ENCODE measurements at places on chromosomes 16 and 17.

- DNase-seq, result no peak
Observed at GRCh38 chr17:41629316-41629715, 4.9 kb upstream of the KRT17 start.

DNA sequence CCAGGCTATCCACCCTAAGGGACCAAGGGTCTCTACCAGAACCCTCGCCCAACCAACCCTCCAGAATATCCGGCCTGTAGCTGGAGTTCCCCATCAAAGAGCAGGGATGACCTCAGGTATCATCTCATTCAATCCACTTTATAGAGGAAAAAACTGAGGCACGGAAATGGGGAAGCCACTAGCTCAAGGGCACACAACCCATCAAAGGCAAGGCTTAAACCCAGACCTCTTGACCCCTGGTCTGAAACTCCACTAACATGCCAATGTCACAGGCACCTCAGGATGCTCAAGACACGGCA is 1.6 kb downstream of the TBC1D10B start:
- DNase-seq, result no peak

- DNase-seq, result no peak
Observed at GRCh38 chr17:60361889-60362288, 30.0 kb downstream of the USP32 start.

DNA sequence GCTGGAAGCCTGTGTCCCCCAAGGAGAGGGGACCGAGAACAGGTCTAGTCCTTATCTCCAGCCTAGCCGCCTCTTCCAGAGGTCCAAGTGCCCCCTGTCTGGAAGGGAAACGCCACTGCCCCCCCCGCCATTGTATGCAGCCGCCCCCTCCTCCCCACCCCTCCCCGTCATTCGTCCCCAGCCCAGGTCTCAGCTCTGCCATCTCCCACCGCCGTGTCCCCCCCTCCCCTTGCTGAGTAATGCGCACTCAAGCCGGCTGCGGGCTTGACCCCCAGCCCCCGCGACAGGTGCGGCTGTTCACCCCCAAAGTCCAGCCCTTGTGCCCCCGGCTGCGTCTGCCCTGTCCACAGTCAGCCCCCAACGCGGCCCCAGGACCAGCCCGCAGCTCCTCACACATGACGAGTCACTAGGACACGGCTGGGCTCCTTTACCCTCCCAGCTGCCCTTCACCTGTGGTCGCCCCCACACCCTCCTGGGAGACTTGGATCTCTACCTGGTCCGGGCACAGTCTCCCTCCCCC is 622 bp downstream of the GPRC5B start:
- DNase-seq, result no peak

DNA sequence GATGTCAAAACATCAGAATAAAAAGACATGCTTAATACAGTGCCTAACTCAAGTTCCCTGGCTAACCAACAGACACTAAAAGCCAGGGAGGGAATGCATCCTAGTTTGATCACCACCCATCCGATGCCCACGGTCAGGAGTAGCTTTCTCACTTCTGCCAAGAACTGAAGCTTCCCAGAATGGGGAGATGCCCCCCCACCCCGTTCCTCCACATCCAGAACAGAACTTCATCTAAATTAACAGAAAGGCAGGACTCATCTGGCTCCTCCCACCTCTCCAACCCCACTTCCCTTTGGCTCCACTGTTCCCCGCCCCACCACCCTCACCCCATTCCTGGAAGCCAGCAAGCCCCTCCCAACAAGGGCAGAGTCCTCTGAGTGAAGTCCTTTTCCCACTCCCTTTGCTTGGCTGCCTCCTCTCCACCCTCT is 33.7 kb downstream of the GDE1 start:
- no peak for DNase-seq

DNA sequence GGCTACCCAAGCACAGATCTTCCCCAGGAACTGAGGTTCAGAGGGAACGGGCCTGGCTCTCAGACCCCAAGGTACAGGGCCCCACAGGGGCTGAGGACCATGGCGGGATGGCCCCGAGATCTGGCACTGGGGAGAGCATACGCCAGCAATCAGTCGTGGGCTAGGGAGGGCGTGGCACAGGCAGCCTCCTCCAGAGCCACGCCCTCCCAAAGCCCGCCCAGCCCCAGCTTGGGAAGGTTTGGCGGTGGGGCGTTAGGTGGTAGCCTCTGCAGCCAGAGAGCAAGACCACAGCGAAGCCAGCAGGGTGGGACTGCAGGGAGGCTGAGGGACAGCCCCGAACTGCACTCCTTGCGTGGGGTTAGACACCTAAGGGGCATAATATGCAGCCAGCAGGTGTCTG is 11.6 kb downstream of the WNT9B start:
- no peak for DNase-seq

GRCh38 chr17:80941171-80941570 is 50.5 kb upstream of the CHMP6 start:
- DNase-seq, result no peak

DNA sequence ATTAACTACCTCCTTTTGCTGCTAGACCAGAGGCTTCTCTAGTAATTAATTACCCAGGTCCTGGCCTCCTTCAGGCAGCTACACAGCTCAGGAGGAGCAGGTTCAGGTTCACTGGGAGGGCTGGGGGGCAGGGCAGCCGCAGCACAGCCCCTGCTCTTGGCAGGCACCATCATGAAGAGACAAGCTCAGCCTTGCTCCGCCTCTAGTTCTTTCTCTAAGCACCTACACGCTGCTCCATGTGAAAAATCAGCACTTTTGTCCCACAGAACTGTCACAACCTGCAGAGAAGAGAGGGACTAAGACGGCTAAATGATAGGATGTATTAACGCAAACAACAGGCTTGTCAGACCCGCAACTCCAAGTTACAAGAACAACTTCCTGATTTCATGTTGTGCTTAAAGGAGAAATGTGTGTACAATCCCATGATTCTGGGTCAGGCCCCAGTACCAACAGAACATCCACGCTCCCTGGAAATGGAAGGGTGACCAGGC is 53.4 kb downstream of the GRB2 start:
- no peak for DNase-seq

GRCh38 chr16:89139907-89140361 is 31.6 kb upstream of the CDH15 start:
- no peak for DNase-seq

DNA sequence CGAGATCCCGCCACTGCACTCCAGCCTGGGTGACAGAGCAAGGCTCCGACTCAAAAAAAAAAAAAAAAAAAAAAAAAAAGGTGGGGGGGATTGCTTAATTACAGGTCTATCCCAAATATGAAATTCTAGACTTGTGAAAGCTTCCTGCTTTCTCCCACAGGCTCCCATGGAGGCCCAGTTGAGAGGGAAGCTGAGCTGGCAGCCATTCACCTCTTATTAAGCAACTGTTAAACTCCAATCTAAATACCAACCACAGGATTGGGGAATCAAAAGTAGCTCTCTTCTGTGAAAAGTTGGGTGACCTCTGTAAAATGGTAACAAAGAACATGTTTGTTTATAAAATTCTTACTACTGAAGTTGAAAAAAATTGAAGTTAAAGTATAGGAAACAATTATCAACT is 45.8 kb upstream of the STAC2 start:
- no peak for DNase-seq

DNA sequence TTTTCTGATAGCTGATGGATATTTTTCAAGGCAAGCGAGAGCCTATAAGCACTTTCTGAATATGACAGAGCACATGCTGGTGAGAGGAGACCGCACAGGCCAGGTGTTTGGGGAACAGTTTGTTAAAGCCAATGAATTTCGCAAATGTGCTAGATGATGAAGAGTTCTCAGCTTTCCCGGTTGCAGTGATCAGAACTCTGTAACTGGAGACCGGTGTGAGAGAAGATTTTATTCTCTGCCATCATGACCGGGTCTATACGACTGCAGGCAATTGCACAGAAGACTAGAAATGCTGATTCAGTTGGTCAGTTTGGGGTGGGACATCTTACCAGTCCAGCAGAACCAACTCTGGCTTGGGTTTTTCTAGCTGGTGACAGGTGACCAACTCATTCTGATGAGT is 25.4 kb downstream of the SMTNL2 start:
- no peak for DNase-seq

DNA sequence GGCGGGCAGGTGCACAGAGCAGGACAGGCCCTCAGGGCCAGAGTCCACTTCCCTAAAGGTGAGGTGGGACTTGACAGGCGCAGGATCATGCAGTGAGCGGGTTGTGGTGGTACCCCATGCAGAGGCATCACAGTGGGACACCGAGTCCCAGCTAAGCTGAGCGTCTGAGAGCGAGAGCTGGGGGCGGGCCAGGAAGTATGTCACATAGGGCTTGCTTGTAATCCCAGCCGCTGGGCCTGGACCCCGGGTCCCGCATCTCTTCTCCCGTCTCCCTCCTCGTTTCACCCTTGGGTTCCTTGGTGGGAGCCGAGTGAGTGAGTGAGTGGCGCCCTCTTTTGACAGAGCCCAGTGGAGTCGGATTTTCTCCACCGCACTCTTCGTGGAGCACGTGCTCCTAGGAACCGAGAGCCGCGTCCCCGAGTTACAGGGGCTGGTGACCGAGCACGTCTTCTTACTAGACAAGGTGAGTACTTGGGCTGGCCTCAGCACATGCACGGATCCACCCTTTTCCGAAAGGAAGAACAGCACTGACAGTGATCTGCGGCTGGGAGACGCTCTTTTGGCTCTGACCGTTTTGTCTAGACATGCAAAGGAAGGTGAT is 50.8 kb upstream of the ENDOV start:
- DNase-seq, result no peak

- DNase-seq, result no peak
Observed at GRCh38 chr16:10622036-10622921, 41.9 kb upstream of the EMP2 start.

DNA sequence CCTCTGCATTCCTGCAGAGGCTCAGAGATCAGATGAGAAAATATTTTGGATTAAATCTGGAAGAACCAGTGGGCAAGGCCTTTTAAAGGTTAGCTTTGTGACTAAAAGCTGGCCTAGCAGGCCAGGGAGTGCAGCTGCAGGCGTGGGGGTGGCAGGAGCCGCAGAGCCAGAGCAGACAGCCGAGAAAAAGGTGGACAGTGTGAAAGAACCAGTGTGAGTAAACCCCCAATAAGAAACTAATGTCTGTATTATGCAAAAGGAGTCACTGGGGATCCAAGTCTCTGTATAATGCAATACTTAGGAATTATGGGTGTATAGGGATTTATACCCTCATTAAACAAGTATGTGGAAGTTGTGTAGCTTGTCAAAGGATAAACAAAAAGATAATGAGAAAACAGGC is 21.4 kb upstream of the SPACA3 start:
- no peak for DNase-seq

GRCh38 chr17:12605222-12605621 is 60.5 kb upstream of the MYOCD start:
- DNase-seq, result no peak

DNA sequence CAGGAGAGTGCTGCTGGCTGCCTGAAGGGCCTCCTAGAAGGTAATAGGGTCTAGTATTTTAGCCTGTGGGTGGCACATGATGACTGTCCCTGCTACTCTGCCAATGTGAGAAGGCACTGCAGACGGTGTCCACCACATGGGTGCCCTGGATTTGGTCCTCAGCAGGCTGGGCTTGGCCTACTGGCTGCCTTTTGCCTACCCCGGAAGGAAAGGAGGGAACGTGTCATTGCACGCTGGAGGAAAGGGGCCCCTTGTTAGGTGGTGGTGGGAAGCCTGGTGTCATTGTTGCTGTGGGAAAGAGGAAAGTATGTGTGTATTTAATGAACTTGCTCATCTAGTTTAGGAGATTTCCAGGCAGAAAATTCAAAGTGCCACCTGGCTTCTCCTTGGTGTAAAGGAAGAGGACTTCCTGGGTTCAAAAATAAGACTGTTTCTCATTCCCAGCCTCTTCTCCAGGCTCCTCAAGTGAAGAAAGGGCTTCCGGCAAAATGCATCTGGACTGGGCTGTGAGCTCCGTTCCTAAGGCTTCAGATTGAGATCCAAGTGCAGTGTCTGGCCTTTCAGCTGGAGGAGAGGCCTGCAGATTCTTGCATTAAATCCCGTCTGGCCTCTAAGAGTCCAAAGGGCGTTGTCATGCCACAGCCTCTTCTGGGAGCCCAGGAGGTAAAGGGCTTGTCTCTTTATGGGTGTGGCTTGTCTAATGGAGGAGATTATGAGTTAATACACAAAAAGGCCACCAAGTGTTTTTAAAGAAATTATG is 55.1 kb downstream of the RPTOR start:
- no peak for DNase-seq

DNA sequence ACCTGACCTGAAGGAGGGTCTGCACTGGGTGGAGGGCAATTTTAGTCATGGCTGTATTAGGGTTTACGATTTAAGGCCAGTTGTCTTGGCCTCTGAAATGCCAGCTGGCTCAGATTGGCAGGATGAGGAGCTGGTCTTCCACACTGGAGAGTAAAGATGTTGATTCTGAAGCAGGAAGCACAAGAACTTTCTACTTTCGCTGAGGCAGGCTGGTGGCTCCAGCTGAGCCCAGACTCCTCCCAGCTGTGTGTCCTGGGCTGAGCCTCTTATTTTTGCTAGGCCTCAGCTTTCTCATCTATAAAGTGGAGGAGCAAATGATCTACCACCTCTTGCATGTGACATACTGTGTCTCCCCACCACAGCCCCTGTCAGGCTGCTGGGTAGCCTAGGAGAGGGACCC is 74.4 kb downstream of the MRM1 start:
- no peak for DNase-seq

GRCh38 chr16:50613281-50613963 is 65.2 kb downstream of the NKD1 start:
- no peak for DNase-seq

DNA sequence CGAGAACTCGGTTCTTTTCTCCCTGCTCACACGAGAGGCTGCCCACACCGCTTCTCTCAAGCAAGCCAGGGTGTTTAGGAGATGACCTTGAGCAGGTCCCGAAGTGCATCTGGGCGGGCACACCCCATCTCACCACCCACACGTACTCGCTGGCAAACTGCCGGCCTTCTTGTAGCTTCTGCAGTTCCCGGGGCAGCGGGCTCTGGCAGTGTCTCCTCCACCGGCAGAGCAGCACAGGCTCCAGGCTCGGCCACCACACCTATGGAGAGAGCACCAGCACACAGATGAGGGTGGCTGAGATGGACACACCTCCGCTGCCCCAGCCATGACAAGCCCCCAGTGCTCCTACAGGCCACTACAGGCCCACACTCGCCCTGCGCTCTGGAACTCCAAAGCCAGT is 23.5 kb downstream of the ZNF276 start:
- DNase-seq, result no peak

GRCh38 chr16:1079341-1079740 is 6.8 kb downstream of the SSTR5 start:
- DNase-seq, result no peak

DNA sequence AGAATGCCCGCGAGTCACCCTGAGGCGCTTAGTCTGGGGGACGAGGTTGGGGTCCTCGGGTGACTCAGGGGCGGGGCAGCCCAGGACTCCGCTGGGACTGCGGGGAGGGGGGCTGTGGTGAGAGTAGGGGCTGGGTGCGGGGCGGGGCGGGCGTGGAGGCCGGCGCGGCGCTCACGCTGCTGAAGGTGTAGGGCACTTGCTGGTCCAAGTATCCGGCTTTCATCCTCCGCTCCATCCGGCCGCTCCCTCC is 832 bp downstream of the ETV4 start:
- peak; percentile 4 for DNase-seq
